ENCODE measurements at places on chromosomes 12 and 14. TPM values are rescaled to one million over a fixed set of nuclear protein-coding genes. Genes with fewer than 3 reads are reported as not detected.

- DNase-seq: no peak
These were observed 5.0 kb downstream of the REM2 start for GRCh38 chr14:22887990-22888378.

- no peak for DNase-seq
These were observed 113.9 kb downstream of the RBM19 start for GRCh38 chr12:113852264-113852663.

GRCh38 chr14:98348505-98348904, 923.5 kb downstream of the BCL11B start:
- DNase-seq: no peak

DNA sequence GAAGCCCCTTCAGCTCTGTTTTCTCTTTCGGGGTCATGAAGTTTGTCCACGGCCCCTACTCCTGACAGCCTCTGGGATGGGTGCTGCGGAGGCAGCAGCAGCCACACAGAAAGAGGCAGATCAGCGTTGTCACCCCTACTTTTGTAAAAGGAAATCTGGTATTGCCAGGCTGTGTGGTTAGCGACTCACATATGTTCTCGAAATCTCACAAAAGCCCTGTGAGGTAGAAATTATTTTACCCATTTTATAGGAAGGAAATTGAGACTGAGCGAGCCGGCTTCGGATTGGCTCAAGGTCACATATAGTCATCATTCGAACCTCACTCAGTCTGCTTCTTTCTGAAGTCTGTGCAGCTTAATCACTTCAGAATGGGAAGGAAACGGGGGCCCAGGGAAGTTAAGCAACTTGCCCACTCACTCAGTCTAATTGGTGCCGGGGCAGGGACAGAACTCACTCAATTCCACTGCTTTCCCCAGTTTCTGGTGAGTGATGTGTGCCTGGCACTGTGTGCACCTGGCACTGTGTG, 1.1 kb upstream of the CKAP4 start:
- DNase-seq: no peak

DNA sequence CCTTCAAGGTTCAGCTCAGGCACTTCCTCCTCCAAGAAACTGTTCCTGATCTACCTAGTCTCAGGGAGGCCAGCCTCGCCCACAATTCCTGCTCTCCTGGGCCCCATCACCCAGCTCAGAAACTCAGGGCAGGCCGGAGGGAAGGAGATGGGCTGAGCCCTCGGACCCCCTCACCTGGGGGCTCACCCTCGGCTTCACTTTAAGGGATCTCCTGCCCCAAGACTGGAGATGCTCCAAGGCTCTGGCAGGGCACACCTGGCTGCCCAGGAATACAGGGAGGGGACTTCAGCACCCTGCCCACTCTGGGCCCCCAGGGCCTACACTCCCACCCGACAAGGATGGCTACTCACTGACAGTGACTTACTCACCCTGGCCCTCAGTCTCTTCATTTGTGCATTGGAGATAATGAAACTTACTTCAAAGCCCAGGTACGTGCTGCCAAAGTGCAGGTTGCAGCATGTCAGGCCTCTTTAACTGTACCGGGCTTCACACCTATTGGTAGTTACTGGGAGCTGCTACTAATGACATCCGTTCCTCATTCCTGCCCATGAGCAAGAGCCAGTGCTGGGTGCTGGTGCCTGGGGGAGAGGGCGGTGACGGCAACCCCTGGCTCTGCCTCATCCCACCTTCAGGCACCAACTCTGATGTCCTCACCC, 21.0 kb upstream of the PPP1R13B start:
- no peak for DNase-seq

- no peak for DNase-seq
These were observed 780 bp upstream of the SLC41A2 start for GRCh38 chr12:104958805-104959334.

DNA sequence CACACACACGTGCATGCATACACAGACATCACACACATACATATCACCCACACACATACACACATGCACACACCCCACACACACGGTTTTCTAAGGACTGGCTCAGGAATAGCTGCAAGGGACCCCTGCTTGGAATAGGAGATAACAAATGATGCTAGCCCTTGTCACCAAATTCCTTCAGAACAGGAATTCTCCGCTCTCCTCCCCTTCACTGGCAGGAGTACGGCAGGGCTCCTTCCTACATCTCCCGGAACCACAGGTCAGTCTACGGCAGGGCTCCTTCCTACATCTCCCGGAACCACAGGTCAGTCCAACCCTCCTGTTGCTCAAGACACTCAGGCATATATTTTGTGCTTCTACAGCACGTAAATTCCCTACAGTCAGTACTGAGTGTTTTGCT, 23.9 kb downstream of the PHLDA1 start:
- no peak for DNase-seq

Gene CCDC197
- not detected for total RNA-seq

Gene CRIP2
- 39.7 TPM for total RNA-seq

GRCh38 chr12:51482929-51483697, 58.5 kb downstream of the SLC4A8 start:
- no peak for DNase-seq
